Stimulated activated CD4-positive, alpha-beta T cell treated with anti-CD3 and anti-CD28 coated beads, Interleukin-4, amount 100 ng/mL, for 1 hour (primary cell): ENCODE measurements at places on chromosomes 16 and 17.

GRCh38 chr16:81473066-81473488, 28.5 kb downstream of the CMIP start:
- DNase-seq = no peak

DNA sequence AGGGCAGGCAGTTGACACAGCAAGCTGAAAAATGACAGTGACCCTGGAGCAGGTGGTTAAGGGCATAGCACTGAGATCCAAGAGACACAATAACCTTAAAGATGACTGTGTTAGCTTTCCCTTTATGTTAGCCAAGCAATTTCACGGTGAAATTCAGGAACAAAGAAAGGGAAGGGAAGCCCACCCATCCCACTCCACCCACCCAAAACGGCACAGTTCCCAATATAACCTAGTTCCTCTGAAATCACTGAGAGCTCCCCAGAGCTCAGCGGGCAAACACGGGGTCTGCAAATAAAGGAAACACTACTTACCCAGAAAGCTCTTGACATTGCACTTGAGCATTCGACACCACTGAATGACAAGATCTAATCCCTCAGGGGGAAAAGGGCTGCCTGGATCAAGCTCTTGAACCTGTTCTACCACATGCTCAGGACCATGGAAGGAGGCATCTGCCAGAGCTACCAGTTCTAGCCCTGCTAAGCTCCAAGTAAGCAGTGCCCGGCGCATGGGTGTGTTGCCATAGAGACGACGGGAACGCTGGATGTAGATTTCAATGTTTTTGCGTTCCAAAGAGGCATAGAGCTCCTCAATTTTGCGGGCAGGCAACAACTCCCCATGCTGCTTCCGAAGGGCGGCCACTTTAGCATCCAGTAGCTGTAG, 10.6 kb downstream of the BLTP2 start:
- no peak for DNase-seq

DNA sequence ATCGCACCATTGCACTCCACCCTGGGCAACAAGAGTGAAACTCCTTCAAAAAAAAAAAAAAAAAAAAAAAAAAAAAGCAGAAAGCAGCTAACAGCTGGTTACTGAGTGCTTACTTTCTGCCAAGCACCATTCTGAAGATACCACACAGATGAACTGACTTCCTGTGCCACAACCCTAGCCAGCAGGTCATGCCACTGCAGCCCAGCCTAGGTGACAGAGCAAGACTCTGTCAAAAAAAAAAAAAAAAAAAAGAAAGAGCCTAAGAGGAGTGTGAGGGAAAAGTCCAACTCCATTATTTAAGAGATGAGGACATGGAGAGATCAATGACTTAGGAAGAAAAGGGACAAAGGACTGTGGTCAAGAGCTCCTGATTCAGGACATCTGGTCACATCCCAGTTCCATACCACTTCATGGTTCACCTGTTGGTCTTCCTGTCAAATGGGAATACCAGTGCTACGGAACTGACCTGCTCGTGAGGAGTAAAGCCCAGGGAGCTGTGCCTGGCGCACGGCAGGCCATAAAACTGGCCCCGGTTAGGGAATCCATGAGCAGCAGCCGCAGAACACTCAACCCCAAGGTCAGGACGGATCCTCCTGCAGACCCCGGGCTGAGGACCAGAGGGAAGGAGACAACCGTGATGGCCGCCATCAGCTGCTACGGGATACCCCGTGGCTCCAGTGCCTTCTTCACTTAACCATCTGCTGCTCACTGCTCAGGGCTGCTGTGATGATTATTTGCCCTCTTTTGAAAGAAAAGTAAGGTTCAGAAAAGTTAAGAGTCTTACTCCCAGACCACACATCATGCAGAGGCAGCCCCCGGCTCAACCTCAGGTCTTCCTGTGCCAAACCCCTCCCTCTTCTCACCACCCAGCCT, 950 bp downstream of the KLHDC4 start:
- no peak for DNase-seq

GRCh38 chr17:10768750-10769251, 35.1 kb downstream of the TMEM238L start:
- DNase-seq = no peak

DNA sequence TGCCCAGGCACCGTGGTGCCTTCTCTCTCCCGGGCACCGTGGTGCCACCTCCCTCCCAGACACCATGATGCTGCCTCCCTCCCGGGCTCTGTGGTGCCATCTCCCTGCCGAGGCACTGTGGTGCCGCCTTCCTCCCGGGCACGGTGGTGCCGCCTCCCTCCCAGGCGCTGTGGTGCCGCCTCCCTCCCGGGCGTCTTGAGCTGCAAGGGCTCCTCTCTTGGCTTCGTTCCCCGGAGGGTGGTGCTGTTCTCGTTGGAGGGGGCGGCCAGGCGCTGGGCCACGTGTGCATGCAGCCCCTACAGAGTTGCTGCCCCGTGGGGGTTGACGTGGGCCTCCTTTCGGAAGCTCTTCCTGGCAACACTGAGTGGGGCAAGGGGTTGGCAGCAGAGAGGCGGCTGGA, 8.2 kb downstream of the CENPX start:
- DNase-seq = no peak

DNA sequence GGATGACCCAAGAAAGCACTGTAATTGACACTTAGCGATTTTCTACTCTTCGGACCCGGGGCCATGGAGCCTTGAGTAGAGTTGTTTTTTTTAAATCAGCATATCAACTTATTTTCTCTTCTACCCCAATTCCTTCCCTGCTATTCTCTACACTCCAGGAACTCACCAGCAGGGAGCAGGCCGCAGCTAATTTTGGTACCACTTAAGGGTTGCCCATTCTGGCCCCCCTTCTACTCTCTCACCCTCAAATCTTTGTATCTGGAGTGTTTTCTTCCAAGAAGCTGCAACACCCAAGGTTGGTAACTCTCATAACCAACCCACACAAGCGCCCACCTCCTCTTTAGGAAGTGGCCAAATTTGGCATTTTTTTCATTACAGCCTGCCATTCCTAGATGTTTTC, 5.5 kb upstream of the ERAL1 start:
- no peak for DNase-seq

DNA sequence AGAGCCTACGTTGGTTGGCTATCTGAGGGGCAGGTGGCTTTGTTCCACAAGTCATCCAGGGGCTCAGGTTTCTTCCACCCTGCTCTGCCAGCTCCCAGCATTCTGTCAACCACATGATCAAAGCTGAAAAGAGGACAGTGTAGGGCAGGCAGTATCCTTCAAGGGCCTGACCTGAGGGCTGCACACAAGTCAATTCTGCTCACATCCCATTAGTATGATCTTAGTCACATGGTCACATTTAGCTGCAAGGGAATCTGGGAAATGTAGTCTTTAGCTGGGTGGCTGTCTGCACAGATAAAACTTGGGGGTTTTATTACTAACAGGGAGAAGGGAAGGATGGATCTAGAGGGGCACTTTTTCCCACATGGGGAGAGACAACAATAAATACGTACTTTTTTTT, 97.3 kb downstream of the SALL1 start:
- DNase-seq = no peak

DNA sequence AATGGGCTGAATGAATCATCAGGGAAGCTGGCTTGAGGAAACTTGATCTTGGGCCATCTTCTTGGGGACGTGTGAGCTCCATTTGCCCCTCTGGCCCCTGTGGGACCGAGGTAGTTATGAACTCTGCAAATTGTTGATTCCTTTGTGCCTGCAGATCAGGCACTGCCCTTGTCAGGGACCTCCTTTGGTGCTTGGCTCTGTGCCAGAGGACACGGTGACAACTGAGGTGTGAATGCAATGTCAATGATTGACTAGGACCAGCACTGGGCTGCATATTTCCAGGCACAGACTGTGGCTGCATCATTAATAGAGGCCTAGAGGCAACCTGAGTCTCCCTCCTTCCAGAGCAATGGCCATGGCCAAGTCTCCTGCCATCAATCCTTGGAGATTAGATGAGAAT, 23.8 kb downstream of the PDILT start:
- no peak for DNase-seq

DNA sequence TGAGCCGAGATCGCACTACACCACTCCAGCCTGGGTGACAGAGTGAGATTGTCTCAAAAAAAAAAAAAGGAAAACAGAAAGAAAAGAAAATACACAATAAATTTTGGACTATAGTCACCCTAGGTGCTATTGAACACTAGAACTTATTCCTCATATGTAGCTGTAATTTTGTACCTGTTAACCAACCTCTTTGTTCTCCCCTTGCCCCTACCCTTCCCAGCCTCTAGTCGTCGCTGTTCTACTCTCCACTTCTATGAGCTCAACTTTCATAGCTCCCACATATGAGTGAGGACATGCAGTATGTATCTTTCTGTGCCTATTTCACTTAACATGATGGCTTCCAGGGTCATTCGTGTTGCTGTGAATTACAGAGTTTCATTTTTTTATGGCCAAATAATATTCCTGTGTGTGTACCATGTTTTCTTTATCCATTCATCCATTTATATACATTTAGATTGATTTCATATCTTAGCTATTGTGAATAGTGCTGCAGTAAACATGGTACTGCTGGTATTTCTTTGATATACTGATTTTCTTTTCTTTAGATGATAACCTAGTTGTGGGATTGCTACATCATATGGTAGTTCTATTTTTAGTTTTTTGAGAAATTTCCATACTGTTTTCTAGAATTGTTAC, 28.3 kb downstream of the VPS35L start:
- DNase-seq = peak; percentile 10

- no peak for DNase-seq
These were observed 477 bp upstream of the SLC47A1 start for GRCh38 chr17:19533036-19533717.

DNA sequence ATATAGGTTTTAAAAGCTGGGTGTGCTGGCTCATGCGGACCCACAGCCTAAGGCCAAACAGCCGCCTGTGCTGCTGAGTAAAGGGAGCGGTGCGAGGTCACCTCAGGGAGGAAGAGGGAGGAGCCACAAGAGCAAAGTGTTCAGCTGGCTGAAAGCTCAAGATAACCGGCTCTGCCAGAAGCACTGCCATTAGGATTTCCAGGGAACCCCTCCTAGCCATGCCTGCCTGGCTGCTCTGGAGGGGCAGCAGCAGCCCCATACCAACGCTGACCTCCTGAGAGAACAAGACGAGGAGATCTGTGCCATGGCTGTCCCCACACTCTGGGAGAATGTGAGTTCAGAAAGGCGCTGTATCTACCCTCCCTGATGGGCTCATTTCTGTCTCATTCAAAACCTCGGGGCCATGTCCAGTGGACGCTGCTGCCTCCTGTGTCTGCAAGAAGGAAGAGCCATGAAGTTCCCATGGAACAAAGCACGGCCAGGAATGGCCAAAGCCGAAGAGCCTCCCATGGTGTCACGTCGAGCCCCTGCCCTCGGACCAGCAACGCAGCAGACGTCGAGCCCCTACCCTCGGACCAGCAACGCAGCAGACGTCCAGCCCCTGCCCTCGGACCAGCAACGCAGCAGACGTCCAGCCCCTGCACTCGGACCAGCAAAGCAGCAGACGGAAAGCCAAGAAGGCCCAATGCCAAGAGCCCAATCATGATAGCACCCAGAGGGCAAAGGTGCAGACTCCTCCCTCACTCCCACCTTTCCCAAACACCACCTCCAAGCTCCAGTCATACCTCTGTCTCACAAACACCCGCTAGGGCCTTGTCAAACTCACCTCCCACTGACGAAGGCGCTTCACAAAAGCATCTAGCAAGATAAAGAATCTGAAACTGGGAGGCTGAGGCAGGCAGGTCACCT, 107.0 kb downstream of the ANKRD11 start:
- DNase-seq = no peak

DNA sequence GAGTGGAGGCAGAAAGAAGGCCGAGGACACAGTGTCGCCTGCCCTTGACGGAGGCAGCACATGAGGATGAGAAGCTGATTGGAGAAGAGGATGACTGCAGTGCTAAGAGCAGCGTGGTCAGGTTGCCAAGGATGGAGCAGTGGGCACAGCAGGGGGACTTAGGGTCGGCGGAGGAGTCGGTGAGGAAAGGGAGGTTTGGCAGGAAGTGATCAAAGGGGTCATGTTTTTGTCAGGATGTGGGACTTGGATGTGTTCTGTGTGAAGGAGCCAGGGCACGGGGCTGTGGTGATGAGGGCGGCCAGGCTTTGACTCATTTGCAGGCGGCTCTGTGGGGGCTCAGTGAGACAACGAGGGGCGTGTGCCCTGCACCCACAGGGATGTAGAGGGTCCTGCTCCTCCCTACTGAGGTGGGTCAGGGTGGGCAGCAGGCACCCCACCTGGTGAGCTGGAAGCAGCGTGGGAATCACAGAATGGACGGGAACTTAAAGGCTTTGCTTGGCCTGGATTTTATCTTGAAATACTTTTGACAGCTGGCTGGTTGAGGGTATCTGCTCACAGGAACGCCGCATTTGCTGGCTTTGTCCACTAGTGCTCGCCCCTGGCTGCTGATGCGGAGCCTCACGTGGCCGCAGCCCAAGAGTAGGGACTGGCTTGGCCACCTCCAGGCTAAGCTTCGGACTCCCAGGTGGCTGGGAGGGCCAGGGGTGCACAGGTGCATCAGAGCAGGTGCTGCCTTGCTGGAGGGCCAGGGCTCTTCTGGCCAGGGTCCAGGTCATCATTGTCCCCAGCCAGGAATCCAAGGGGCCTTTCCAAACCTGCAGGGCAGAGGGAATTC, 6.0 kb downstream of the MPG start:
- no peak for DNase-seq

- no peak for DNase-seq
These were observed 938 bp downstream of the NCOR1 start for GRCh38 chr17:16214190-16215001.

- no peak for DNase-seq
These were observed 91.9 kb upstream of the MED13 start for GRCh38 chr17:62156949-62157348.

DNA sequence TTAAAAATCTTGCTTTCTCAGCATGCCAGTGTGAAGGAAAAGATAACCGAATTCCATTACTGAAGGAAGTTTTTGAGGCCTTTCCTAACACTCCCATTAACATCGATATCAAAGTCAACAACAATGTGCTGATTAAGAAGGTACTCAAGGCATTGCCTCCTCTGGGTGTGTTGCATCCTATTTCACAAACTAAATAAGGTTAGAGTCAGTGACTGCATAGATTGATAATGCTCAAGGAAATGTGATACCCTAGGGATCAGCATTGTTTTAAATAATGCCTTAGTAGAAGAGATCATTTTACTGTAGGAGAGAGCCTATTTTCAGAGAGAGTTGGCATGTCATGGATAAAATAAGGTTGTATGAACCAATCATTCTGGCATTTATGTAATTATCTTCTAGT, 36.8 kb downstream of the GDPD1 start:
- no peak for DNase-seq

GRCh38 chr16:86514481-86515376, 4.4 kb downstream of the FOXF1 start:
- DNase-seq = no peak

DNA sequence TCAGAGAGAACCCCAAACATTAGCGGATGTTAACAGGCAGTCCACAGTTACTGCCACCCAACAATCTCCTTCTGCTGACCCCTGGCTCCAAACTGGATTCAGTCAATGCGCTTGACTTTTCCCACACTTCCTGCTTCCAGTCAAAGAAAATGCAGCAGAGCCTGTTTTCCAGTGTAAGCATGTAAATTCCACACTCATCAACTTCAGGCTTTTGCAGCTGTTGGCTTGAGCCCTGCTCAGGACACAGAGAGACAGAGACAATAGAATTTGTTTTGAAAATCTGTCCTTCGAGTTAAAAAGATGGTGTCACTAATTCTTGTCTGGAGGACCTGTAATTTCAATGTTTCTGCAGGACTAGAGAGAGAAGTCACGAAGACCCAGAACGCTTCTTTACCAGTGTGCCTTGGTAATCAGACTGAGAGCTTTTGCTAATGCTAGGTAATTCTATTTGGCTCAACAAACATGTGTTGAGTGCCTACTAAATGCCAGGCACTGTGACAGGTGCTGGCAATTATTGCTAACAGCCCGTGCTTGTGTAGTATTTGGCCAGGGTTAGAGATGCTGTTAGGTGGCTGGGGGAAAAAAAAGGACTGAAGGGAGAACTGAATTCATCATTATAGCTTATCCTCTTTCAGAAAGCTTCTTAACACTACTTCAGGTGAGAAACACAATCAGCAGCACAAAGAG, 32.5 kb downstream of the HOXB1 start:
- no peak for DNase-seq
